EL (cell line): ENCODE measurements at places on chromosomes 12 and 14.

DNA sequence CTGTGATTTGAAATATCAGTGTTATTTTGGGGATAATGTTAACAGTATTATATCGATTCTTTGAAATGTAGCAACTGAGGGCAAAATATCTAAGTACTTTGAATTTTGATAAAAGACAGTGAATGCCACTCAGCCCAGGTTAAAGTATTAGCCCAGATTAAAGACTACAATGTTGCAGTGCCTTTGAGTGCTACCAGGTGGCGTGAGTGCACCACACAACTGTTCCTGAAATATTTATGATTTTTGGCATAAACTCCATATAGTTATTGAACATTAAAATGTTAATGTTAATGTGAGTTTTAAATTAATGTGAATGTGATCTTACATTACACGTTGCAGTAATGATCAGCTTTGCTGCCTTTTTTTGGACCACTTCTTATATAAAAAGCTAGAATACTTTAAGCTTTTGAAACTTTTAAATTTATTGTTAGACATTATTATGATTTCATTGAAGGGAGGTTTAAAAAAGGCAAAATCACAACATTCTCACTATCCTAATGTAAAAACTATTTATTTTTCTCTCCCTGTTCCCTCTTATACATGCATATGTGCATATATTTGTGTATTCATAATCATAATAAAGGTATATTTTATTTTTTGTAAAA, 22.5 kb downstream of the MRPS35 start:
- peak; percentile 41 for DNase-seq

DNA sequence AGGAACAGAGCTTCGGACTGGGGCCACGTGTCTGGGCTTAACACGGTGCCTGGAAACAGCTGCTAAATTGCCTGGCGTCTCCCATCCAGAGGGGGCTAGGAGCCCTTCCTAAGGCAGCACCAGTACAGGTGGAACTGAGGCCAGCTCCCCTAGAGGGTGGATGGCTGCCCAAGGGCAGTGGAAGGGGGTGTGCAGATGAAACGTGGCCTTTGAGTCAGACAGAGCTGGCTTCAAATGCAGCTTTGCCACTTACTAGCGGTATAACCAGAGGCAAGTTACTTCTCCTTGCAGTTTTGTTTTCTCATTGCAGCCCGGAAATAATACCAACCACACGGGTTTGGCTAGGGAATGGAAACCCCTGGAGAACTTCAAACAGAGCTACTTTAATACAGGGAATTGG, 59.3 kb upstream of the SLC24A4 start:
- DNase-seq = no peak

- no peak for DNase-seq
Measured at GRCh38 chr12:114838480-114838879, 154.5 kb upstream of the TBX3 start.

- DNase-seq = no peak
Measured at GRCh38 chr12:117109943-117110635, 10.9 kb upstream of the TESC start.

- DNase-seq = no peak
Measured at GRCh38 chr12:31297572-31298514, 28.1 kb downstream of the SINHCAF start.

GRCh38 chr14:106844608-106845285, 1318.4 kb downstream of the TMEM121 start:
- DNase-seq = no peak

DNA sequence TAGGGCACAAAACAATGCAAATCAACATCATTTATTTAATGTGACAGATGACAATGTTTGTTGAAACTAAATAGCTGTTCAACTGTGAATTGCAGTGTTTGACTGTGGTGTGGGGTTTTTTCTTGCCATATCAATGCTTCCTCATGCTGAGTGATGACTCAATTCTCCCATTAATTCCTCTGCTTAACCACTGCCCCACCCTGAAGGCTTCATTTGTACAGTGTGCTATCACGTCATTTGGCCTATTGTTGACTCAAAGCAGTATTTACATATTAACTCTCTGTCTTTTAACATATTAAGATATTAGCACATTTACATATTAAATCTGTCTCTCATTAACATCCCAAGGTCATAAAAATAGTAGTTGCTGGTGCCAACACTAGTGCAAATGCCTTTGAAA, 164.8 kb upstream of the NRXN3 start:
- DNase-seq = peak; percentile 69
